ENCODE measurements at places on chromosomes 4 and X. TPM values are rescaled to one million over a fixed set of nuclear protein-coding genes. Genes with fewer than 3 reads are reported as not detected.

FOXR2 gene
- not detected for total RNA-seq

POU4F2 gene
- total RNA-seq: not detected

HSD17B10 gene
- total RNA-seq: 116 TPM

GYG2 gene
- total RNA-seq: 1.5 TPM

MAGEC3 gene
- not detected for total RNA-seq

CD38 gene
- 2.2 TPM for total RNA-seq

SULT1B1 gene
- total RNA-seq: 0.65 TPM

CSAG1 gene
- total RNA-seq: not detected

FABP2 gene
- not detected for total RNA-seq

ERVMER34-1 gene
- total RNA-seq: 5.3 TPM

Data from Right ventricle myocardium inferior (tissue), 1 donor.